ENCODE measurements at places on chromosomes 11 and 22. TPM values are rescaled to one million over a fixed set of nuclear protein-coding genes. Genes with fewer than 3 reads are reported as not detected.
A peak's percentile ranks its signal among the peaks of the same experiment; 100 is the strongest.

DNA sequence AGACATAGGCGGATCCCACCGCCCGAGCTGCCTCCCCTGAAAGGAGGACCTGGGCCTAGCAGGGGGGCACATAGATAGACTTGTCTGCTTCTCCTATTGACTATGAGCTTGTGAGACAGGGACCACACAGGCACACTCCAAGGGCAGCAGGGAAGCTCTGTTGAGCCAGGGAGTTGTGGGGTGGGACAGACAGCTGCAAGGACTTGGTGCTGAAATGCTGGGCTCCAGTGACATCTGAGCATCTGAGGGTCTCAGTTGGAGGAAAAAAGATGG is 53.4 kb upstream of the ANO1 start:
- H3K27ac ChIP-seq = no peak overlapping the region
- H3K4me1 ChIP-seq = no peaks in the 10 kb centered on the region
- no peak for DNase-seq
- H3K4me3 ChIP-seq = no peak overlapping the region
- H3K27me3 ChIP-seq = no peaks in the 10 kb centered on the region

DNA sequence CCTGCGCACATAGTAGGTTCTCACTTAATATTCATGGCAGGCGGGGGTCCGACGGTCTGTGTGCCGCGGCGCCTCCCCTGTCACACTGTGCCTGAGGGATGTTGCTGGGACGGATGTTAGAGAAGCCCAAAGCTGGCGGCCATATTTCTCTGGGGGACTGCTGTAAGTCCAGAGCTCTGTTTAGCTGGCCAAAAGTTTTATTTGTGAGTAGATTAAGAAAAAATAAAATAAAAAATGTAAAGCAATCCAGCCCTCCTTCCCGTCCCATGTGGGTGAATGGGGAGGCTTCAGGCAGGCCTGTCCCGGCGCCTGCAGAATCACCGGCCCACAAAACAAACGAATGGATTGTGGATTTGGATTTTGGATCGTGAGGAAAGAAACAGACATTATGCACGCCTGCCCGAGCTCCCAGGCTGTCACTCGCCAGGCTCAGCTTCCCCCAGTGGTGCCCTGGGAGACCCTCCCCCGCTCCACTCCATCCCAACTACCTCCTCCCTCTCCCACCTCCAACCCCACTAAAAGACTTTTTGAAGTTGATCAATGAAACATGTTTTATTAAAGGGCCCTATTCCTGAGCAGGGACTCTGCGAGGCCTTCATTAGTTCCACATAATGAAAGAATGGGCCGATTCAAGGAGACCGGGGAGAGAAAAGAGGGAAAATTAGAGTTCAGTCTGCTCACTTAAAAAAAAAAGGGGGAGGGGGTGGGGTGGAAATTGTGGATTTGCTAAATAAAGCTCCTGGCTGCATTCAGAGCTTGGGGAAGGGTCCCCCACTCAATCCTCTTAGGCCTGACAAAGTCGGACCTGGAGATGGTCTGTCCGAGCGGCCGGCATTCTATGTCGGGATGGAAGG is 20.4 kb upstream of the SCUBE1 start:
- H3K4me3 ChIP-seq = no peak overlapping the region
- no peaks in the 10 kb centered on the region for H3K4me1 ChIP-seq
- H3K27me3 ChIP-seq = no peaks in the 10 kb centered on the region

GRCh38 chr11:3109921-3110706 is 52.9 kb upstream of the CARS1 start:
- peak; percentile 74 for DNase-seq
- no peaks in the 10 kb centered on the region for H3K27me3 ChIP-seq
- H3K27ac ChIP-seq = no peak overlapping the region
- H3K4me1 ChIP-seq = no peaks in the 10 kb centered on the region

- H3K4me1 ChIP-seq = peaks cover 25% of the 10 kb centered on the region
- H3K4me3 ChIP-seq = peak within 1 kb of the TSS; percentile 60
- no peak within 1 kb of the TSS for H3K27ac ChIP-seq
- H3K27me3 ChIP-seq = peaks cover 65% of the 10 kb centered on the region
- H3K36me3 ChIP-seq = no peaks in the 10 kb centered on the region
These were observed at the start of gene BDNF for GRCh38 chr11:27700351-27701301. Gene BDNF (minus strand): TSS chr11:27700455. CDS start chr11:27658564, 41,891 bp downstream.

DNA sequence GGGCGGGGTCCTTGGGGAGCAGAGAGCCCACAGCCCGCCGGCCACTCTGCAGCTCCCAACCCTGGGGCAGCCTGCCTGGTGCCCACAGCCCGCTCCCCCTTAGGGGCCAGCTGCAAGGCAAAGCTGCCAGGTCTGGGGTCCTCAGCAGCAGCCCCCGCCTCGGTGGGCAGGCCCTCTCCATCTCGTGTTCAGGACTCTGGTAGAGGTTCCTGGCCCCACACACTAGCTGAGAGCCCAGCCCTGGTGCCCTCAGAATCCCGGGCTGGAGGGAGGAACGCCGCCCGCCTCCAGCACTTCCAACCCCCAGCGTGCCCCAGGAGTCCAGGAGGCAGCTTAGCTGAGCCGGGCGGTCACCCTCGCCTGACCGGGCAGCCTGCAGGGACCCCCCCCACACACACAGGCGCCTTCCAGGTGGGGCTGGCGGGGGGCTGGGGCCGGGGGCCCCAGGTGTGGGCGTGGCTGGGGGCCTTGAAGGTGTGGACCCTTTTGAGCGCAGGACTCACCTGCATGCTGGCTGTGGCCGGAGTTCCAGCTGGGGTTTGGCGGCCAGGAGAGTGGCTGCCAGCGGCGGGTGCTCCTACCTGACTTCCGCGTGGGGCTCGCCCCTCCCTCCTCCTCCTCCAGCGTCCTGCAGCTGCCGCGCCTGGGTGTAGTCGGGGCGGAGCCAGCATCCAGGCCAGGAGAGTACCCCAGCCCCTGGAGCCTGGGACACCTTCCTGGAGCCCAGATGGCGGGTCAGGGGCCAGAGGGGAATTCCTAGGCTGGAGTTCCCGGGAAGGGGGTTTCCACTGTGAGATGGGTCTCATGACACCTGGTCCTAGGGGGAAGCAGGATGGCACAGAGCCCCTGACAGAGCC is at the start of gene ANO9:
Gene ANO9 (minus strand): TSS at position 594 of the 857 bp plus-strand sequence. CDS start 85 bp downstream, at position 509.
- H3K27me3 ChIP-seq = peaks cover 3% of the 10 kb centered on the region
- peaks cover 13% of the 10 kb centered on the region for H3K4me1 ChIP-seq
- H3K27ac ChIP-seq = no peak within 1 kb of the TSS
- H3K36me3 ChIP-seq = no peaks in the 10 kb centered on the region
- H3K4me3 ChIP-seq = peak within 1 kb of the TSS; percentile 66

DNA sequence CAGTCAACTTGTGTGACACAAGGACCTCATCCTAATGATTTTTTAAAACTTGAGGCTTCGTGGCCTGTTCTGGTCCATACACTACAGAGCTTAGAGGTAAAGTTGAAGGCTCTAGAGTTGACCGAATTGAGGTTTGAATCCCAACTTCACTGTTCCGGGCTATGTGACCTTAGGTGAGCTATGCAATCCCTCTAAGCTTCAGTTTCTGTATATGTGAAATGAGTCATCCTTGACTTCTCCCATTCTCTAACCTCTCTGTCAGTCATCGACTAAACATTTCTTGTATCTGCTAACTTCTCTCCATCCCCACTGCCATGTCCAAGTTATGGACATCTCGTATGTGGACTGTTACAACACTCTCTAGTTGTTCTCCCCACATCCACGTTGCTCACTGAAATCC is 178.2 kb upstream of the TMEM45B start:
- peaks cover 57% of the 10 kb centered on the region for H3K4me1 ChIP-seq
- no peak overlapping the region for H3K4me3 ChIP-seq
- peaks cover 3% of the 10 kb centered on the region for H3K27me3 ChIP-seq

DBX1 gene
- total RNA-seq = not detected

DNA sequence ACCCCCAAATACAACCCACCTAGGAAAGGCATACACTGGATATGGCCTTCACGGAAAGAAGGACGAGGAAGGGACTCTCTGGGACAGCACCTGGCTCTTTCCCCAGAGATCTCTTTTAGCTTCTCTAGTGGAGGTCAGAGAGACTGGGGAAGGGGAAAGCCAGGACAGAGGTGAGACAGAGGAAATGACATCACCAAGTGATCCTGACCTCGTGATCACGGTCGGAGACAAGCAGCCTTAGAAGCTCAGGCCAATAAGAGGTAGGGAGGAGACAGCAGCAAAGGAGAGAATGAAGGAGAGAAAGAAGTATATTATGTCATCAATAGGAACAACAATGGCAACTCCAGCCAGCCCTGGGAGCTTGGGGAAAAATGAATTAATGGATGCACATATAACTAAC is 15.4 kb upstream of the TMPRSS13 start:
- no peaks in the 10 kb centered on the region for H3K27me3 ChIP-seq
- DNase-seq = peak; percentile 29
- peak overlapping the region; percentile 29 for H3K27ac ChIP-seq
- no peak overlapping the region for H3K4me3 ChIP-seq

GRCh38 chr11:18313965-18314763 is 7.8 kb downstream of the HPS5 start:
- H3K36me3 ChIP-seq = peaks cover 29% of the 10 kb centered on the region
- H3K4me3 ChIP-seq = no peak overlapping the region
- DNase-seq = no peak
- H3K27me3 ChIP-seq = no peaks in the 10 kb centered on the region
- peaks cover 19% of the 10 kb centered on the region for H3K4me1 ChIP-seq

DNA sequence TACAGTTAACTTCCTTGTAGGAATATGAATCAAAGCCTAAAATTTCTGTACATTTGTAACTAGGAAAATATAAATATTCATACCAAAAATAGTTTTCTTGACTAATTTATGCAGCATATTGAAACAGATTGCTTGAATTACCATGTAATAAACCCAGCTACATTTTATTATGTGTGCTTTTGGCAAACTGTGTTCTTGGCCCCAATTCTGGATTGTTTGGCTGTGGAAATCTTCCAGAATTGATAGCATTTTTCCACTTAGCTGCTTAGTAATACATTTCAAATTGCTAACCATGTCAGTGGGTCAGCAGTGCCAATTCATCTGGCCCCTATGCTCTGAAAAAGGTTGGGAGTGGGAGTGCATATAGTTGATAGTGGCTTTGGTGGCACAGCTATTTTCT is 32.3 kb downstream of the PDHX start:
- no peaks in the 10 kb centered on the region for H3K27me3 ChIP-seq
- DNase-seq = no peak
- peaks cover 23% of the 10 kb centered on the region for H3K36me3 ChIP-seq
- no peak overlapping the region for H3K4me3 ChIP-seq

JOSD1 gene
- 77.7 TPM for total RNA-seq

- no peaks in the 10 kb centered on the region for H3K36me3 ChIP-seq
- H3K27me3 ChIP-seq = no peaks in the 10 kb centered on the region
- no peak overlapping the region for H3K4me3 ChIP-seq
- H3K4me1 ChIP-seq = no peaks in the 10 kb centered on the region
- no peak for DNase-seq
These were observed 218.2 kb downstream of the JRKL start for GRCh38 chr11:96607864-96608558.

DNA sequence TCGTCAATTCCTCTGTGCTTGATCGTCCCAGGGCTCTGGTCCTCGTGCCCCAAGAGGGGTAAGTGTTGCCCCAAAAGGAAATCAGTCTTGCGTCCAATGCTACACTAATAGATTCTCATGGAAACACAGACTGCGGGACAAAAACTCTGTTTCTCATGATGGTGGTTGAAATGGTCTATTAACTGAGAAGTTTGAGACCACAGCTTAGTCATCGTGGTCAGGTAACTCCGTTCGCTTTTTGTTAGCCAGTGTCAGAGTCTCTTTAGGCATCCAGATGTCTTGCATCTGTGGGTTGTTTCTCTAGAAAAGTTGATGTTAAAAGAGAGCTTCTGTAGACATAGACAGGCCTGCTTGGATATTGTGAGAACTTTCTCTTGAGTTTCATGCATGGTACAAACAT is 104.6 kb upstream of the SORL1-AS1 start:
- H3K27ac ChIP-seq = peak overlapping the region; percentile 48
- no peak overlapping the region for H3K4me3 ChIP-seq
- H3K36me3 ChIP-seq = peaks cover 48% of the 10 kb centered on the region
- H3K4me1 ChIP-seq = peaks cover 26% of the 10 kb centered on the region

RTN4RL2 gene
- 0.33 TPM for total RNA-seq

SYNGR1 gene
- total RNA-seq = 0.89 TPM
